Nucleus accumbens (tissue), 56 donors: ENCODE measurements at places on chromosomes 13 and 19.
A peak's percentile ranks its signal among the peaks of the same experiment; 100 is the strongest.

- no peak for DNase-seq
Observed at GRCh38 chr19:18776736-18777135, 14.4 kb downstream of the COMP start.

- peak; percentile 13 for DNase-seq
Observed at GRCh38 chr13:107866032-107866940, 349.1 kb downstream of the LIG4 start.

- no peak for DNase-seq
Observed at GRCh38 chr13:99587021-99587420, 85.7 kb downstream of the TM9SF2 start.

- DNase-seq, result no peak
Observed at GRCh38 chr13:23915308-23915707, 18.0 kb upstream of the C1QTNF9B start.
